NCI-H1694 treated with DMSO at 0.1 percent for 48 hours (cell line): ENCODE measurements at places on chromosomes 2 and 18.
A peak's percentile ranks its signal among the peaks of the same experiment; 100 is the strongest.

DNA sequence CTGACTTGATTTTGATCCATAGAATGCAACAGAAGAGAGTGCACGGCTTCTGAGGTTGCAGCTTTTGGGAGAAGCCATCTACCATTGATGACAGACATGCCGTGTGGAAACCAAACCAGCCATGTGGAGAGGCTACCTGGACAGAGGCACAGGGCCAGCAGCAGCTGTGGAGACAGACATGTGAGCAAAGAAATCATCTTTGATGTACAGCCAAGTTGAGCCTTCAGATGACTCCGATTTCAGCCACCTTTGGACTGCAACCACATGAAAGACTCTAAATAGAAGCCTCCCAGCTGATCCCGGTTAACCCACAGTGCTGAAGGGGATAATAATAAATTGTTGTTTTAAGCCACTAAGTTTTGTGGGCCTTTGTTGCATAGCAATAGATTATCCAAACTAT, 54.2 kb downstream of the TSN start:
- DNase-seq: no peak

- no peak for DNase-seq
These were observed 26.1 kb upstream of the REG3G start for GRCh38 chr2:78999406-78999805.

GRCh38 chr2:133675-134593, 87.6 kb upstream of the FAM110C start:
- DNase-seq: no peak

DNA sequence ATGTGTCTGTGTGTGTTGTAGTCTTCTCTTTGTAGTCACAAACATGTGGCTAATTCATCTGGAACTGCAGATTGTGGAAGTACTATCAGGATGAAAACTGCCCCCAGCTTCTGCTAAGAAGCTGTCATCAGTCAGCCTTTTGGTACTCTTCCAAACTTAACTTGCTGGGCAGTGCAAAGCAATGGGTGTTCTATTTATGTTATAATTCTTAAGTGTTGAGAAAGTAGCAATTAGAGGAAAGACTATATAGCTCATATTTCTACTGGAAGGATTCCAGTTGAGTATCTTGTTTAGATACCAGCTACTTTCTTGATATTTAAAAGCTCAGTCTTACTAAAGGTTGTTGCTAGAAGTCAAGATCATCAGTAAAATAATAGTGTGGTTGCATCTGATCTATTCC, 52.1 kb downstream of the SLC38A11 start:
- peak; percentile 57 for DNase-seq

DNA sequence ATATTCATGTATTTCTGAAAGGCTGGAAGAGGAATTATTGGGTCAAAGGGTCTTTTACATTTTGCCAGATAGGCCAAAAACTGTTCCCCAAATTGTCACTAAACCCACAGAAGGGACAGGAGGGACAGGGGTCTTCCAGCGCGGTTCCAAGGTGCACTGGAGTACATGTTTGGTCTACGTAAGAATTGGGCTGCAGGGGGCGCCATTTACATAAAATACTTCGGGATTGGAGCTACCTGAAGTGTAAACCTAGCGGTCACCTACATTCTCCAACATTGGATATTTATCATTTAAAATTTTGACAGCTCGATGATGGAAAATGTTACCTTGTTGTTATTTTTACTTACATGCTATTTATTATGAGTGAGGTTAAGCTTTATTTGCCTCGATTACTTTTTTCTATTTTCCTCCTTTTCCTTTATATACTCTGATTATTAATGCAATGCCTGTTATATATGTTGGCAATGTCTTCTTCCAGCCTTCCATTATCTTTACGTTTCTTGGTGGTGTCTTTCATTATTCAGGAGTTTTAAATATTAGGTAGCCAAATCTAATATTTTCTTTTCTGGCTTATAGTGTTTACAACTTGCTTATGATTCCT, 43.0 kb upstream of the RAB6C start:
- DNase-seq: peak; percentile 28

GRCh38 chr2:17182399-17182798, 335.8 kb downstream of the RAD51AP2 start:
- no peak for DNase-seq

DNA sequence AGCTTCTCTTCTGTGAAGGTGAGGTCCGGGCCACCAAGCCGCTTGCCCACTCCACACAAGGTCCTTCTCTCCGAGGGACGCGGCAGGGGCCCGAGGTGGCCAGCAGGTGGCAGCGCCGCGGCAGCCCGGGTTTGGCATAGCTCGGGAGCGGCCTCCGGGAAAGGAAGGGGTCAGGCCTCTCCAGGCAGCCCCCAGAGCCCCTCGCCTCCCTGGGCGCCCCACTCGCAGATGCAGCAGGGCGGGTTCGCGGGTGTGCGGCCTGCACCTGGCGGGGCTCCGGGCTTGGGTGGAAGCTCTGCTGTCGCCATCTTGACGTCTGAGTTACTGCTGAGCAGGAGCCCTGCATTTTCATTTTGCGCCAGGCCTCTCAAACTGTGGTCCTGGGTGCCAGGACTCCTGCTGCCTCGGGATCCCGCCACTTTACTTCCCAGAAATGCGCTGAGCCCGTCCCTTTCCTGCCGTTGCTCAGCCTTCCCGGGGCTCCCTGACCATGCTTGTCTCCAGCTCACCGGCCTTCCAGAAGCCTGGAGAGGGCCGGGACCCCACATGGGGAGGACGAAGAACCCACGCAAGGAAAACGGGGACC, 18.6 kb upstream of the NCL start:
- peak; percentile 17 for DNase-seq

DNA sequence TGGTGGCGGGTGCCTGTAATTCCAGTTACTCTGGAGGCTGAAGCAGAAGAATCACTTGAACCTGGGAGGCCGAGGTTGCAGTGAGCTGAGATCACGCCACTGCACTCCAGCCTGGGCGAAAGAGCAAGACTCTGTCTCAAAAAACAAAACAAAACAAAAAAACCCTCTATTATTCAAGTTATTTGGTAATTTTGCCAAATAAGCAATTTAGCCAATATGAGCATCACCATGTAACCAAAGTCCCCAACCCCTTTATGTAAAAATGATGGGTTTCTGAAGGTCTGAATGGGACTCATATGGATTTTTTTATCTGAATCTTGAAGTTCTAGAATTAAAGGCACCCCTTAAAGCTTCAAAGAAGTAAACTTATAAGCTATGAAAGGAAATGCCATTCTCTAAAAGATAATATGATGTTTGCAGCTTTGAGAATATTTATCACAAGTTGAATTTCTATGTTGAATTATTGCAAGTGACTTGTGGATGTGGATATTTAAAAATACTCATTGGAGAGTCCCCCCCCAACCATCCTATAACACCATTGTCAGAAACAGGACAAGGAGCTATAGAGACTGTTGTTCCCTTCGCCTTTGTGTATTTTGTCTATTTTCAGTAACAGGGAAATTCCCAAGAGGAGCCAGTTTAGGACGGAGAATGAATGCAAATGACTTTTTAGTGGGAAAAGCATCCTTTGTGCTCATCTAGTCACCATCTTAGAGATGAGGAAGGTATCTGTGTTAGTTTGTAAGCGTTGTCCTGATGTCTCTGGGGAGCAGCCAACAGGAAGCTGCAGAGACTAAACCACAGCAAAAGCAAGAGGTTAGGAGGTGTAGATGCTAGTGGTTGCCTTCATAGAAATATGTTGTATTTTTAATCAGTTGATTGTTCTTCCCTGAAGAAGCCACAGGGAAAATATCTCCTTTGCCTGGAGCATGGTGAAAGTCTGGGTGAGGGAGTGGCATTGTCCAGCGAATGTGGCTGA, 68.3 kb downstream of the TET3 start:
- DNase-seq: no peak

DNA sequence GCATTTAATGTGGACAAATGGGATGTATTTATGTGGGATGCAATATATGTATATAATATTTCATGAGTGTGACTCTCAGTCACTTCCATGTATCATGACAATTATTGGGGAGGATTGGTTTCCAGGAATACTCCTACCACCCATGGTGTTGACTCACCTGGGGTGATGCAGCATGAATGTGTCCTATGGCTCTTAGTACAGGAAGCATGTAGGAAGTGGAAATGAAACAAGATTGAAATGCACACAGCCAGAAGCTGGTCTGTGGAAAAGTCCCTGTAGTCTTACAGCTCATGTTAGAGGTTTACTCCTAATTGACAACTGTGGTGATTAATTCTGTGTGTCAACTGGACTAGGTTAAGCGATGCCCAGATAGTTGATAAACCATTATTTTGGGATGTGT, 89.3 kb upstream of the HAAO start:
- DNase-seq: no peak

GRCh38 chr2:112256654-112257053, 1.8 kb upstream of the ZC3H8 start:
- no peak for DNase-seq

GRCh38 chr18:48800876-48801727, 149.7 kb downstream of the SMAD7 start:
- no peak for DNase-seq

GRCh38 chr2:70708376-70709199, 59.4 kb downstream of the ADD2 start:
- no peak for DNase-seq

GRCh38 chr18:40523287-40523686, 1431.7 kb upstream of the PIK3C3 start:
- no peak for DNase-seq

DNA sequence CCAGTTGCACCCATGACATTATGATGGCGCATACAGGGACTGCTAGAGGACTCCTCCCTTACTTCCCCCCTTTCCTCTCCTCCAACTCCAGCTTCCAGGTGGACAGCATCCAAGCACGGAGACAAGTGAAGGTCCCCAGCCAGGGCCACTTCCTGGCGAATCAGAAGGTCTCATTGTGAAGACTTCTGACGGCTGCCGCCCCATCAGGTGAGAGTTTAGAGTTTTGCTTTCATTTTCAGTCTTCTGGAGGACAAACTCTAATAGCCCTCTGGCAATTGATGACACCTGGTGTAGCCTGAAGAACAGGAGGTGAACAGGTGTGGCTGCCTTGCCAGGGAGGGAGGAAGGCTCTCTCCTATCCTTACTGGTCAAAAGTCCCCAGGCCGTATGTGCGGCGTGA, 77.3 kb upstream of the KCNH7 start:
- no peak for DNase-seq

DNA sequence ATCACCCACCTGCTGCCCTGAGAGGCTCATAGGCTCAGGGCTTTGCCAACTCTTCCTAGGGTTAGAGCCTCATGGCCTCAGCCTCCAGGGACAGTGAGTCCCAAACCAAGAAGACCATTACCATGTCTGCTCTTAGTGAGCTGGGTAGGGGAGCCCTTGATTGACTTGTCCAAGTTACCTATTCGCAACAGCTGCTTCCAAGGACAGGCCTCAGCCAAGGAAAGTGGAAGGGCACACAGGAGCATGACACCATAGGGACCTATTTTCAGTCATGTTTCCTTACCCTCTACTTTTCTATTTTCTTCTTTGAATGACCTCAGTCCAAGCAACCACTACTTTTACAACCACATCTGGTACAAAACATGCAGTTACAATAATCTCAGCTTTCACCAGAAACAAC, 81.6 kb downstream of the LBH start:
- no peak for DNase-seq

DNA sequence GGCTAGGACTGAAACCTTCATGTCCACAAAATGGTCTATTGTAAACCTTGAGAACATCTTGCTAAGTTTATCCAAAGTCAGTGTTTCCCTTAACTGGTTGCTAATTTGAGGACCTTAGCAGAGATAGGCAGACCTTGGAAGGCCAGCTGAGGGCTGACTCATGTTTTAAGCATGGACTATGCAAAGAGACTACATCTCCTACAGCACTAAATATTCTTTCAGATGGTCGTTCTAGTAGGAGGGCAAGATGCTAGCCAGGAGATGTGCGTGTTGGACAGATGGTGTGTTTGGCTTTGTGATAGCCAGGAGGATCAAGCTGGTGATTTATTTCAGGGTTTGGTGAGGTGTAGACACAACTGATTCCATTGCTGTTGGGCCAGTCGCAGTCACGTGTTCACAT, 75.8 kb downstream of the NRP2 start:
- no peak for DNase-seq

DNA sequence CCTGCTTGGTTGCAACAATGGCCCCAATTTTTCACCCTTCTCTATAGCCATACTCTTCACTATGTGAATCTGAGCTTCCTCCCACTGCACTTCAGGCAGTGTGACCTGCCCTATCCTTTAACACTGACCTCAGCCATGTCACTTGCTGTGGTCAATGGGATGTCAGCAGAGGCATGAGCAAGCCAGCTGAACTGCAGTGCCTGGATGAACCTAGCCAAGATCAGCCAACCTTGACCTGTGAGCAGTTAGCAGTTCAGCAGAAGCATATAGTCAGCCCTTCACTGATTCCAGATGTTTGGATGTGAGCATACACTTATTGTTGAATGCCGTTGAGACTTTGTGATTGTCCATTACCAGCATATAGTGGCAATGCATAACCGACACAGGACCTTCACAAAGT, 63.4 kb upstream of the BOD1L2 start:
- DNase-seq: no peak

DNA sequence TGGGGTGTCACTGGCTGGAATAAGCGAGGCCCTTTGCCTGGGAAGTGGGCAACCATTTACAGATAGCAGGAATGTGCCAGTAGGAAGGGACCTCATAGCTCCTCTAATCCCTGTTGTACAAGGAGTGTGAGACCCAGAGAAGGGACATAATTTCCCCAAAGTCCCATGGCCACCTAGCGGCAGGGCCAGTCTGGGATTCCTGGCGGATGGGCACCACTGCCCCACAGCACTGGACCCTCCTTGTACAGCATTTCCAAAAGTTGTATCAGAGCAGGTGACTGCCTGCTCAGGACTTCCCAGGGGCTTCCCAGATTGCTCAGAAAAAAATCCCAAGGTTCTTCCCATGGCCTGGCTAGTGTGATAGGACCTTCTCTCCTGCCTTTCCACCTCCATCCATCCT, 185.8 kb downstream of the GLI2 start:
- DNase-seq: no peak

GRCh38 chr2:168286535-168286934, 39.1 kb upstream of the STK39 start:
- no peak for DNase-seq

- peak; percentile 24 for DNase-seq
These were observed 48.4 kb upstream of the PIK3C3 start for GRCh38 chr18:41906528-41907146.

- no peak for DNase-seq
These were observed 654 bp downstream of the COMMD1 start for GRCh38 chr2:61906186-61906470.
